ENCODE measurements at places on chromosomes 7 and 10.

DNA sequence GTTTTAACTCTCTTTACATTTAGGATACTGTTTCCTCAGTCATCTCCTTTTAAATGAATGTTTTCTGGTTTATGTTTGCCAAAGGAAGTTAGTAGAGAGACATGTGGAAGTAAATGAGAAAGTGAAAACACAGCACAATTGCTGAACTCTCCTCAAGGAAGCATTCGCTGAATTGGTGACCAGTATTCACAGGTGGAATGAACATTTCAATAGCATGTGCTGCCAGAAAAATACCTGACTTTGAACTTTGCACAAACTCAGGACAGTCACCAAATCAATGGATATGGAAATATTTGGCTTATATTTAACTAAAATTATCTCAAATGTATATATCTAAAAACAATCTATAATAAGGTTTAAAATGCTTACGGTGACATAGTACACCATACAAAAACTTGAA is 28.5 kb downstream of the TSPAN12 start:
- no peak for DNase-seq

GRCh38 chr7:128116740-128117139 is 85.5 kb upstream of the LRRC4 start:
- DNase-seq: no peak

GRCh38 chr10:123563994-123564393 is 102.2 kb upstream of the GPR26 start:
- DNase-seq: no peak

- DNase-seq: no peak
Observed at GRCh38 chr10:60718886-60719285, 59.4 kb upstream of the CDK1 start.

DNA sequence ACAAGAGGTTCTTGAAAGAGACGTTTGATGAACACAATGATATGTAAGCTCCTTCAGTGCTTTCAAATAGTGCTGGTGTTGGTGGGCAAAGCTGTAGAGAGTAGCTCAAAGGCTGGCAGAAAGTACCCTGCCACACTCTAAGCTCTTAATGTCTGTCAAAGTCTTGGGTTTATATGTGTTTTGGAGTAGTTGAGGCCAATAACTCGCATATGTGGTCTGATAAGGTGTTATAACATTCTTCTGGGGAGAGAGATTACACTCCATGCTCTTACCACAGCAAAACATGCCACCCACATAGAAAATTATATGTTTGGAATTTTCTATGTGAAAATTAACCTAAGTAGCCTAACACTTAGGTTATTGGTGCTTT is 30.8 kb upstream of the NME8 start:
- DNase-seq: no peak

- no peak for DNase-seq
Observed at GRCh38 chr7:80060218-80060806, 74.3 kb upstream of the GNAI1 start.

- no peak for DNase-seq
Observed at GRCh38 chr7:156772725-156773124, 120.3 kb downstream of the LMBR1 start.

- no peak for DNase-seq
Observed at GRCh38 chr7:24882989-24883621, 96.9 kb downstream of the OSBPL3 start.

DNA sequence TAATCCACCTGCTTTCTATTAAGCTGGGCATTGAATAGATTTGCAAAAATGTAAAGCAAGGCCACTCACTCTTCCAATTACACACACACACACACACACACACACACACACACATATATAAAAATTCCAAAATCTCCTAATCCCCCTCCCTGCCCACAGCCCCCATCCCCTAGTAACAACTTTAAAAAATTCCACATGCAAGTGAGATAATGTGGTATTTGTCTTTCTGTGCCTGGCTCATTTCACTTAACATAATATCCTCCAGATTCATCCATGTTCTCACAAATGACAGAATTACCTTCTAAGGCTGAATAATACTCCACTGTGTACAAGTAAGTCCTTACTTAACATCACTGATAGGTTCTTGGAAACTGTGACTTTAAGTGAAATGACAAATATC is 24.2 kb downstream of the SH2D4B start:
- no peak for DNase-seq

GRCh38 chr7:132103718-132104117 is 472.6 kb downstream of the PLXNA4 start:
- DNase-seq: no peak

DNA sequence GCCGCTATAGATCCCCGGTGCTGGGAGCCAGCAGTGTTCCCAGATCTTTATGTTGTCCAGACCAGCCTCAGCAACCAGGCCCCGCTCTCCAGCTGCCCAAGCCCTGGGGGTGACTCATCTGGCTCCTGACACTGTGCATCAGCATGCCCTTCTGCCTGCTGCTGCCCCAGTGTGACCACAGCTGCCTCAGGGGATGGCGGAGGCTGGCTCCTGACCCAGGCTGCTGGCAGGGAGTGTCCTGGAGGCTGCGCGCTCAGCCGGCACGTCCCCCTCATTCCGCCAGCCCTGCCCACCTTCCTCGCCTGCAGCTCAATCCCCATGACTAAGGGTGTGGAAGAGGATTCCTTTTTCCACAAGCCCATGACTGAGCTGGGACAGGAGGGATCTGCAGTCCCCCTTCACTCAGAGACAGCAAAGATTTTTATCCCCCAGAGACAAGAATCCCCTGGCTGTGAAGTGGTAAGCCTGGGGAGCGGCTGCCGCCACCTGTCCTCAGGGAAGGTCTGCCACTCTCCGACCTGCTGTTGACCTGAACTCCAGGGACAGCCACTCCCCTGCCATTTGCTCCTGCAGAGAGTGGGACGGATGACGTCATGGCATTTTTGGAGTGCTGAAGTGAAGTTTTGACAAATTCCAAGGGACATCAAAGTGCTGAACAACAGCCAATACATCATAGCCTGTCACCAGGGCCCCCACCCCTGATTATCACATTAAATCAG is 182.8 kb upstream of the BMPER start:
- no peak for DNase-seq

- peak; percentile 68 for DNase-seq
Observed at GRCh38 chr7:100563809-100564400, 9.8 kb downstream of the SAP25 start.

GRCh38 chr10:130885021-130885655 is 426.4 kb downstream of the TCERG1L start:
- no peak for DNase-seq

GRCh38 chr10:119289227-119289920 is 82.0 kb downstream of the GRK5 start:
- no peak for DNase-seq

- no peak for DNase-seq
Observed at GRCh38 chr7:26156451-26157420, 4.7 kb downstream of the NFE2L3 start.

DNA sequence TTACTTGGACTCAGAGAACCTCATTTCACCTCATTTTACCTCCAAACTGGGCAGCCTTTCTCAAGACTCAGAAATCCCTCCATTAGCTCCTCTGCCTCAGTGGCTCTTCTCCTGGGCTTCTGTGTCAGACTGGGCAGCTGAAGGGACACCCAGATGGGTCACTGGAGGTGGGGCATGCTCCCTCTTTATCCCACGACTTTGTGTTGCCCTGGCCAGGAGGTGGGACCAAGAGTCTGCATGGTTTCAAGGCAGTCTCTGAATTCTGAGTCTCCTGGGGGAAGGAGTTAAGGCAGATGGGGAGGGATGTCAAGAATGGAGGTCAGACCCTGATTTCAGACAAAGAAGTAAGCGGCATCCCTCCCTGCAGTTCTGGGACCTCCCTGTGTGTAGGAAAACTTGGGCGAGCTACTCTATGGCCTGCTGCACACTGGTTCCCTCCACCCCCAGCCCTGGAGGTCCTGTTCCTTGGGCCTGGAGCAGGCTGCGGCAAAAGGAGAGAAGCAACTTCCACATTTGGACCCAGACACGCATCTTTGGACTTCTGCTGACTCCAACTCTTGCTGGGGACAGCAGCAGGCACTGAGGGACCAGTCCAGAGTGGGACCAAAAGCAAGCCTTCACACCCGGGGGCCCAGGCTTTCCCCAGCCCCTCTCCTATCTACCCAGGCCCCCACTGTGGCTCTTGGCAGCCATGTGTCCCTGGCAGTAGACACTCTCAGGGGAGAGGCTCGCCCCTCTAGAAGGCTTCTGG is 10.8 kb downstream of the POLL start:
- DNase-seq: no peak

DNA sequence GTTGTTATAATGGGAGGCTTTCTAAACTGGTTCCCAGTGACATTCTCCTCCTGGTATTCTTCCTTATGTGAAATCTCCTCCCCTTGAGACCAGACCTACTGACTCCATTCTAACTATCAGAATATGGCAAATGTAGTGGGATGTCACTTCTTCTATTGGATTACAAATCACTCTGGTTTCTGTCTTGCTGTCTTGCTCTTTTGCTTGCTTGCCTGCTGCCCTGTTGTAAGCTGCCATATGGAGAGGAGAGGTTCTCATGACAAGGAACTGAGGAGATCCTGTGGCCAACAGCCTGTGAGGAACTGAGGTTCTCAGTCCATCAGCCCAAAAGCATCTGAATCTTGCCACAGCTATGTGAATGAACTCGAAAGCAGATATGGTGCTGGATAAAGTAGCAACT is 4.7 kb upstream of the NRCAM start:
- no peak for DNase-seq

DNA sequence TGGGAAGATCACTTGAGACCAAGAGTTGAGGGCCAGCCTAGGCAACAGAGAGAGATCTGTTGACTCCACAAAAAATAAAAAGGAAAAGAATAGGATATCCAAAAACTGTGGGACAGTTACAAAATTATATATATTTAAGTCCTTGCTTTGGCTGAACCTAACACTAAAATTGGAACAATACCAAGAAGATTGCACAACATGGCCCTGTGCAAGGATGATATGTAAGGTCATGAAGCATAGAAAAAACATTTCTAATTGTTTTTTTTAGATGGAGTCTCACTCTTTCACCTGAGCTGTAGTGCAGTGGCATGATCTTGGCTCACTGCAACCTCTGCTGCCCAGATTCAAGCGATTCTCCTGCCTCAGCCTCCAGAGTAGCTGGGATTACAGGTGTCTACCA is 139.0 kb downstream of the TPST1 start:
- DNase-seq: no peak

DNA sequence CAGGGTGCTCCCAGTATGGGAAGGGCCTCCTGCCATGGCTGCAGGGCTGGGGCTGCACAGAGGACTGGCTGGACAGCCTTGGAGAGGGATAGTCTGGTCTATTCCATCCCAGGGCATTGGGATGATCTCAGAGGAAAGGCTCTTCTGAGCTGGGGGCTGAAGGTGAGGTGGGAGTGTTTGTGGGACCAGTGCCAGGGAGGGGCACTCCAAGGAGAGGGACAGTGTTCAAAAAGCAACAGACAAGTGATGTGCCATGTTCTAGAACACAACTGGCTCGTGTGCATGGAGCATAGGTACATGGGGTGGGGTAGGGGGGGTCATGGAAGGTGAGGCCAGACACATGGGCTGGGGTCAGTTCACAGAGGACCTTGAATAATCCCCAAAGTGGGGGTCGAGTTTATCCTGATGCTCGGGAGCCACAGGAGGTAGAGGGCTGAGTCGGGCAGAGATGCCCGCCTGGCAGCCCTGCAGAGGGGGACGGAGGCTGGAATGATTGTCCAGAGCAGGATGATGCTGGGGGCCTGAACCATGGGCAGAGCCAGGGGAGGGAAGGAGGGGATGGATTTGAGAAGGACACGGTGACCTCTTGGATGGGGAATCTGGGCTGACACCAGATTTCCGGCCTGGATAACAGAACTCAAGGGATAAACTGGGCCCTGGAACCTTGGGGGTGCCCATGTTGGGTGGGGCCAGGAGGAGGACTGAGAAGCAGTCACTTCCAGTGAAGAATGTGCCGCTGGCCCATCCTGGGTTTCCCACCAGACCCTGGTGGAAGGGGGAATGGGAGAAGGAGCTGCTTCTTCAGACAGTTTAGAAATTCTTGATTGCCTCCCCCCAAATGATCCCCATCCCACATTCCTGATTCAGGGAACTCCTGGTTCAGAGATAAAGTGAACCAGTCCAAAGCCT is 50.4 kb downstream of the NEURL1 start:
- DNase-seq: no peak

- no peak for DNase-seq
Observed at GRCh38 chr7:80510021-80510420, 1.8 kb downstream of the GNAT3 start.

DNA sequence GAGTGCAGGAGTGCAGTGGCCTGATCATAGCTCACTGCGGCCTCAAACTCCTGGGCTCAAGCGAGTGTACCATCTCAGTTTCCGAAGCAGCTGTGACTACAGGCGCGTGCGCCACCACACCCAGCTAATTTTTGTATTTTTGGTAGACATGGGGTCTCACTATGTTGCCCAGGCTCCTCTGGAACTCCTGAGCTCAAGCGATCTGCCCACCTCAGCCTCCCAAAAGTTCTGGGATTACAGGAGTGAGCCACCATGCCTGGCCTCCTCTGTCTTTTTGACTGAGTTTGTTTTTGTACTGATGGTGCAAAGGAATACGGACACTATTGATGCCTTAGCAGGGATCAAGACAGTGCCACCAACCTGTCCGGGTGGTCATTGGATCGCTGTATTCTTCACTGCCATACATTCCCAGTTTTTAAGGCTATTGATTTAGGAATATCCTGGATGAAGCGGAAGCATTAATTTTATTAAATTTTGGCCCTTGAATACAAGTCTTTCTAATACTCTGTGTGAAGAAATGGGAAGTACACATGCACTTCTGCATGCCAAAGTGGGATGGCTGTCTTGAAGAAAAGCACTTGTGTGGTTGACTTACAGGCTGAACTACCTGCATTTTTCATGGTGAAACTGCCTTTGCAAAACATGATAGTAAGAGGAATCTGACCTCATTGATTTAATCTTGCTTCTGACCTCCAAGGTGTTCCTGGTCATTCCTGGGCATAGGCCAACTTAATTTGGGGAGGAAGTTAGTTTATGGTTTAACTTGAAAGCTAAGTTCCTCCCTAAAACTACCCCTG is 2.1 kb upstream of the CUL2 start:
- no peak for DNase-seq

- DNase-seq: no peak
Observed at GRCh38 chr7:139476139-139476538, 7.3 kb downstream of the KLRG2 start.

DNA sequence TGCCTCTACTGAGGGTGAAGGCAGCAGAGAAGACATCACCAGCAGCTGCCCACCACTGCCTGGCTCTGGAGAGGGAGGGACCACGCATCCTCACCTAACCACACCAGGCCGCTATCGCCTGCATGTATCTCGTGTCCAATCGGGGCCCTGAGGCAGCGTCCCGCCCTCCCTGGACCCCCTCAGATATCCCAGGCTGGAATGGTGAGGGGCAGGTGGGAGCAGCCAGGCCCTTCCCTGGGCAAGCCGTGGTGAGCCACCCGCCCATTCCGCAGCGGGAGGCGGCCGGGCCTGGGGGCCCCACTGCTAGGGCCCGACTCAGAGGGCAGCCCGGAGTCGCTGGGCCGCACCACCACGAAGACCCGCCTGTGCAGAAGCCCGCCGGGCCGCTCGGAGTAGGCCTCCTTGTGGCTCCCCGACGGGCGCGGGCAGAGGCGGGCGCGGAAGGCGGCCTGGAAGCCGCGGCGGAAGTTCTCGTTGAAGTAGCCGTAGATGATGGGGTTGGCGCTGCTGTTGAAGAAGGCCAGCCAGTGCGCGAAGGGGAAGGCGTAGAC is 21.6 kb upstream of the PPA1 start:
- DNase-seq: no peak

- no peak for DNase-seq
Observed at GRCh38 chr7:110309941-110310340, 781.0 kb upstream of the LRRN3 start.

All from activated T-helper 1 cell treated with anti-CD3 and anti-CD28 coated beads, Interleukin-2, amount 50 U/mL, for 16 hours (primary cell).